ENCODE measurements at places on chromosomes 12 and 14.

DNA sequence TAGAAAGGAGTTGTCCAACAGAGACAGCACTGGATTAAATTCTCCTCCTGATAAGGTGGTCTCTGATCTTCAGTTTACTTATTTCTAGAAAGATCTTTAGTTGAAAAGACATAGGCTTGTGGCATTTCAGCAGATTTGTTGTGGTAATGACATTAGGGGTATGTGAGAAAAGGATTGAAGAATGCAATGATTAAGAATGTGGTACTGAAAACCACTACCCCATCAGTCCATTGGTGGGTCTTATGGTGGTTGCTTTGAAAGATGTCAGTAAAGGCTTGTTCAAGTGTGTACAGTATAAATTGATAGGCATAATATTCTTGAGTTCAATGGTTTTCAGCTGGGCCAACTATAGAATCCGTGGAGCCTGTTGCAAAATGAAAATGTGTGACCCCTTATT lies 10.8 kb downstream of the PPFIBP1 start:
- no peaks in the 10 kb centered on the region for H3K27me3 ChIP-seq
- no peaks in the 10 kb centered on the region for H3K36me3 ChIP-seq
- H3K4me1 ChIP-seq, result peaks cover 17% of the 10 kb centered on the region
- H3K4me3 ChIP-seq, result no peak overlapping the region
- no peak overlapping the region for H3K27ac ChIP-seq

DNA sequence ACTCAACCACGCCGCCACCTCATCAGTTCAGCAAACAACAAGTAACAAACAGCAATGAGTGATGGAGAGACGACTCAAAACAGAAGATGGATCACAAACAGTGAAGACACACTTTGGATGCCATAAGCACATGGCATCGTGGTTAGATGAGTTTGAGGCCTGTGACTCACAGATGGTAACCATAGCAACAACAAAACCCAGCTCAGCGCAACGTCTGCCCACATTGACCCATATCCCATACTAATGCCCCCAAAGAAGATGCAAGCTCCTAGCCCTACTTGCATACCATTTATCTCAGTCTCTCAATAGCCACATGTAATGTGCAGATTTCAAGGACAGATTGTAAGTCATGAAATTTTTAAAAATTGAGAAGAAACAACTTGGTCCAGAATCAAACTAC lies 1322.3 kb upstream of the TMEM132C start:
- DNase-seq, result no peak
- H3K4me1 ChIP-seq, result no peaks in the 10 kb centered on the region
- no peak overlapping the region for H3K27ac ChIP-seq

- peaks cover 1% of the 10 kb centered on the region for H3K27me3 ChIP-seq
- no peak for DNase-seq
- H3K4me3 ChIP-seq, result no peak overlapping the region
- H3K4me1 ChIP-seq, result no peaks in the 10 kb centered on the region
- H3K27ac ChIP-seq, result no peak overlapping the region
- no peaks in the 10 kb centered on the region for H3K36me3 ChIP-seq
Measured at GRCh38 chr12:113619202-113619601, 147.5 kb upstream of the LHX5 start.

- no peaks in the 10 kb centered on the region for H3K36me3 ChIP-seq
- H3K4me3 ChIP-seq, result no peak overlapping the region
- DNase-seq, result no peak
Measured at GRCh38 chr14:51929910-51930682, 59.2 kb upstream of the RTRAF start.

DNA sequence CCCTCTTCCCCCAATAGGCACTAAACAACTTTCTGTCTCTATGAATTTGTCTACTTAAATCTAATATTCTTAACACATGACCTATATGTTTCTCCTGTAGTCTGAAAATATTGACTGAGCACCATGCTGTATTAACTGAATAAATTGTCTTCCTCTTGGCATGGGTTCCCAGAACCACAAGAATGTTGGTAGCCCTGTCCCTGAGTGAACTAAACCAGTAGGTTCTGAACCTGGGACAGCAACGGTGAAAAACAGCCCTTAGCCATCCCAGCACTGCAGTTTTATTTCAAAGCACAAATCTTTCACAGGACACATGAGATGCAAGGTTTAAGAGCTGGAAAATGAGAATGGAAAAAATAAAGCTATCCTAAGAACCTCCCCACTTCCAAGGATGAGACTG lies 20.4 kb upstream of the HSP90B1 start:
- H3K27ac ChIP-seq, result no peak overlapping the region
- H3K4me3 ChIP-seq, result no peak overlapping the region
- H3K36me3 ChIP-seq, result no peaks in the 10 kb centered on the region
- H3K4me1 ChIP-seq, result no peaks in the 10 kb centered on the region
- H3K27me3 ChIP-seq, result peaks cover 6% of the 10 kb centered on the region
- DNase-seq, result no peak

DNA sequence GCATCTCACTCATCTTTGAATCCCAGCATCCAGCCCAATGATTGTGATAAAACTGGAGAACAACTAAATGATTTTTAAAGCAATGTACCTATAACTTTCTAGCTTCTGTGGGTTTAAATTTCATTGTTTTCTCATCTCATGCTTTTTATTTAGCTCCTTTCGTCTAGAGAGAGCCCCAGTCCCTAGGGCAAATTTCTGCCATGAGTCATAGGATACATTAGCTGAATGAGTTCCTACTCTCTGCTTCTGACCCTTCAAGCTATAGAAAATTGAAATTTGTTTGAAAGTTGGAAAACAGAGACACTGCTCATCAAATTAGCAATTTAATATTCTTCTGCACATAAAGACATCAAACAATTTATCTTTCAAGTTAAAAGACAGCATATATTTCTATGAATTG lies 113.9 kb downstream of the KIF21A start:
- peaks cover 5% of the 10 kb centered on the region for H3K36me3 ChIP-seq
- H3K4me1 ChIP-seq, result no peaks in the 10 kb centered on the region
- H3K4me3 ChIP-seq, result no peak overlapping the region
- H3K27me3 ChIP-seq, result no peaks in the 10 kb centered on the region
- H3K27ac ChIP-seq, result no peak overlapping the region
- DNase-seq, result no peak

GRCh38 chr14:85788470-85789233 lies 258.7 kb downstream of the FLRT2 start:
- no peaks in the 10 kb centered on the region for H3K36me3 ChIP-seq
- H3K27ac ChIP-seq, result no peak overlapping the region
- no peaks in the 10 kb centered on the region for H3K27me3 ChIP-seq

- DNase-seq, result no peak
- H3K27me3 ChIP-seq, result no peaks in the 10 kb centered on the region
- no peak overlapping the region for H3K4me3 ChIP-seq
Measured at GRCh38 chr12:95096852-95097251, 23.4 kb upstream of the NR2C1 start.
